Hematopoietic multipotent progenitor cell treated with erythropoietin and hydrocortisone succinate and interleukin-3 and kit ligand, for 4 days (in vitro differentiated cells): ENCODE measurements at places on chromosomes 6 and 20.
A peak's percentile ranks its signal among the peaks of the same experiment; 100 is the strongest.

GRCh38 chr20:4091490-4092479 is 76.4 kb upstream of the RNF24 start:
- peak; percentile 80 for DNase-seq

DNA sequence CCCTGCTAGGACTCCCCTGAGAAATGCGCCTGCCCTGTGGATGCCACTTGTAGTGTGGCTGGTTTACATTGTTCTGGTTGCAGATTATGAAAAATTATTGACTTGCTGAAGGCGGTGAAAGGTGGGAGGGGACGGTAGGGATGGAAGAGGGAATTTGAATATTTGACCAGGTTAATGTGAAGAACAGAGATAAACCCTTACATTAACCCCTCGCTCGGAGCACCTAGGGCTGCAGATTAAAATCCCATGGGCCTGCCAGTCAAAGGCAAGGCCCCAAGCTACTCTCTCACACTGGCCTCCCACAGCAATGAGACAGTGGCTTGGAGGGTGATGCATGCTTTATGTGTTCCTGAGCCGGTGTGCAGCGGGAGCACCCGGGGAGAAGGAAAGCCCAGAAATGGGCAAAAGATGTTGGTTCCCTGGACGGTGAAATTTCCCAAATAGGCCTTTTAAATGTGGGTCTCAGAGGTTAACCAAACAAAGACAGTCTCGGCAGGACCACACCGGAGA is 2.5 kb downstream of the FOXF2 start:
- no peak for DNase-seq

DNA sequence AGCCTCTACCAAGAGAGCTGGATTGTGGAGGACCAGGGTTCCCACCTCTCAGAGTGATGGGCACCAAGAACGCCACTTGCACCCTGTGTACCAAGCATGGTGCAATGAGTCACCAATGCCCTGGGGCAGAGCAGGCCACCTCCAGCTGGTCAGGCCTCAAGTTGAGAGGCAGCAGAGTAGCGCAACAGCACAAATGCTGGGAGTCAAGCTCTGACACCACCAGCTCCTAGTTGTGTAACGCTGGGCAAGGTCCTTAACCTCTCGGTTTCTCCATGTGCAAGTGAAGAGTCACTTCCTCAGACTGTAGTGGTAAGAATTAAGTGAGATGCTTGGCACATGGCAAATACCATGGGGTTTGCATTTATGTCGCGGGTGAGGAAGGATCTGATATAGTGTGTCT is 25.6 kb downstream of the GFOD1 start:
- DNase-seq: no peak

GRCh38 chr20:63552481-63553249 is 1.3 kb upstream of the FNDC11 start:
- peak; percentile 92 for DNase-seq

DNA sequence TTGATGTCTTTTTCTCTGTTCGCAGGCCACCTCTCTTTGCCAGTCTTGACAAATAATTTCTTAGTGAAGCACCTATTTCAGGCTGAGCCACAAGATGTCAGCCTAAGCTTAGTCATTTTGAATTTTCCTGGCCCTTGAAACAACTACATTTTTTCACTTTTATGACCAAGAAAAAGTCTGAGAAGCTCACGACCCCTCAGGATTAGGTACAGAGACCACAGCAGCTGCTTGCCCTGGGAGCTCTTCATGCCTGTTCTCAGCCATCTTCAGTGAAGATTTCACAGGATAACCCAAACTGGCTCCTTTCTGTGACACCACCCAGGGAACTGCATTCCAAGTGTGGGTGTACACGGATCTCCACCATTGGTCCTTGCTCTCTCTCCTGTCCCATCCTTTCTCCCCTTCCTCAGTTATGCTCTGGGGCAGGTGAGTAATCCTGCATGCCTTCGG is 38.4 kb upstream of the SPTLC3 start:
- peak; percentile 62 for DNase-seq

- no peak for DNase-seq
These were observed 92.2 kb upstream of the HIVEP1 start for GRCh38 chr6:11919771-11920440.

- DNase-seq: peak; percentile 68
These were observed 19.1 kb upstream of the BNIP5 start for GRCh38 chr6:36355819-36356218.

DNA sequence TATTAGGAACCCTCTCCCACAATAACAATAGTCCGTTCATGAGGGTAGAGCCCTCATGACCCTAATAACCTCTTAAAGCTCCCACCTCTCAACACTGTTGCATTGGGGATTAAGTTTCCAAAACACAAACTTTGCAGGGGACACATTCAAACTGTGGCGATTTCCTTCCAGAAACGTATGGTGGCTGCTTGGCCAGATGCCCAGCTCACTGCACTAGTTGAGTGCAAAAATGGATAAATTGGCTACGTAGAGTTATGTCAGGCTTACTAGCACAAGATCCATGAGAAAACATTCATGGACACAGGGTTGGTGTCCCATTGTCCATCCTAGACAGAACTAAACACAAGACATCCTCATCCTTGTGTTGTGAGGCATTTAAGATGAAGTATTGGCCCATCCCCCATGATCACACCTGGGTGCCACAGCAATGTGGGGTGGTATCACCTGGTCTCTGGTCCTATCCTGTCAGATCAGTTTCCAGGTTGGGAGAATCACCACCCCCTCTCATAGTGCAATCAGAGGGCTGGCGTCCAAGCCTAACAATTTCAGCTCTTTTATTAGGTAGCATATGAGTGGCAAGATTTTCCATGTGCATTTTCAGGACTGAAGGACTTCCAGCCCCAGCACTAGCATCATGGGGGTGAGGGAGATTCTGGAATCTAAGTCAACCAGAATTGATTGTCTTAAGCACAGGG is 63.4 kb upstream of the ELOVL5 start:
- DNase-seq: peak; percentile 14

- peak; percentile 82 for DNase-seq
These were observed 3.5 kb downstream of the MYLK2 start for GRCh38 chr20:31822421-31823330.

DNA sequence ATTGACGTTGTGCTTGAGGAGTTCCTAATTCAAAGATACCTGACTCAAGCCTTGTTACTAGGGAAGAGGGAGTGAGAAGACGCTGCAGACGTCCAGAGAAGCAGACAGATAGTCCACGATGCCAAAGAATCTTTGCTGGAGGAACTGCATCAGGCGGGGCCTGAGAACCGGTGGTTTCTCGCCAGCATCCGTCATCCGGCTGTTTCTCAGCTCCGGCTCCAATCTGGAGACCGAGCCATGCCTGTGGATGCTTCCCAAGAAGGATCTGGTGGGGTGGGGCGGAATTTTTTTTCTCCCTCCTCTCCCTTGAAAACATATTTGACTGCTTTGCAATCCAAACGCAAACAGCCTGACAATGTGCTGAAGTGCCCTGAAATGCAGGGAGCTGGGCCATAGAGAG is 125.8 kb upstream of the SRSF6 start:
- no peak for DNase-seq

DNA sequence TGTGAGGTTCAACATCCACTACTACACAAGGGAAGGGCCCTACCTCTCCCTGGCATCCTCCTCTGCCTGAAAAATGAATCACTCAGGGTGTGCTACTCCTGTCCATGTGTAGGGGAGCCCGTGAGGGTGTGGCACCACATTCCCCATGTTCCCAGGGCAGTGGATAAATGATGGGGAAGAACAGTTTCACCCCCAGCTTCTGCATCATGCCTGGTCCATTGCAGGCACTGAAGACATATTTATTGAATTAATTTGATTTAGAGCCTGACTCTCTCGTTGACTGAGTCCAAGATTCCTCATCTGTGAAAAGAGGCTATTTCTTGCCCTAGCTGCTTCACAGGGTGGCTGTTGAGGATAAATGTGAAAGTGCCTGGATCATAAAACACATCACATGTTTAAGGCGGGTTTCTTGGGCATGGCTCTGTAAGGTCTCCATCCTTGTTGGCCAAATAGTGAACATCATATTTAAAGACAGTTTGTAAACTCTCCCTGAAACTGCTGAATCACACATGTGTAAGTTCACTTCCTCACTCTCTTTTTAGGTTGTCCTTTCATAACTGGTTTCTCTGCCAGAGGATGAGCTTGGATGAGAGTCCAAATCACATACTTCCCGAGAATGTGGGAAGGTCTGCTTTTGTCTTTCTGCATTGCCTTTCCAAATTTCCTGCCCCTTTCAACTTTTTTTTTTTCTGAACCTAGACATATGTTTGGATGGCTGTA is 79.7 kb upstream of the FYN start:
- peak; percentile 37 for DNase-seq

DNA sequence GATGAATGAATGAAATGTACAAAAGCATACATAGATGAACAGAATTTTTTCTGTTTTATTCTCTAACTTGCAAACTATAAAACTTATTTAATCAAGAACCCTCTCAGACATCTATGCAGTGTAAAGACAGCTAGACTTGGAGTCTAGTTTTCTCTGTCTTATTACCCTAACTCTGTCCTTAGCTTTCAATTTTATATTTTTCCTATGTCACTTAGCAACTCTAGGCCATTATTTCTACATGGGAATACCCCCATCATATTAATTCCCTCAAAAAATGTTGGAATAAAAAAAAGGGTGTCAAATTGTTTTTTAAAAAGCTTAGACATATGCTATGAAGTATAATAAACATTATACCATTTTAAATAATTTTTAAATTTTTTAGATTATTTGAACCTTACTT is 1.2 kb downstream of the RHAG start:
- no peak for DNase-seq

- DNase-seq: no peak
These were observed 177.7 kb upstream of the SNX9 start for GRCh38 chr6:157645201-157645795.

DNA sequence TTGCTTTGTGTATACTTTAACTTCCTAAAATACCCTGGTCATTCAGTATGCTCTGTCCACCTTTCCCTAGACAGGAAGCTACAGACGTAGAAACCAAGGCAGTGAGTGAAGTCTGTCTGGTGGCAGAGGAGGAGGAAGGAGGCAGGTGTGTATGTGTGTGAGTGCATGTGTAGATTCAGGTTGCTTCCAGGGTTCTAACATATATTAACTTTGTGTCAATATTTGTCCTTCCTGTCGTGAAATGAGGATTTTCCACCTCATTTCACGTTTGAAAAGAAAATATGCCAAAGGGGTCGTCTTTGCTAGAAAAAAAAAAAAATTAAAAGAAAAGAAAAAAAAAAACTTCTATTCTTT is 411.5 kb downstream of the PKHD1 start:
- no peak for DNase-seq

- no peak for DNase-seq
These were observed 422.1 kb downstream of the EPM2A start for GRCh38 chr6:145313041-145313855.

DNA sequence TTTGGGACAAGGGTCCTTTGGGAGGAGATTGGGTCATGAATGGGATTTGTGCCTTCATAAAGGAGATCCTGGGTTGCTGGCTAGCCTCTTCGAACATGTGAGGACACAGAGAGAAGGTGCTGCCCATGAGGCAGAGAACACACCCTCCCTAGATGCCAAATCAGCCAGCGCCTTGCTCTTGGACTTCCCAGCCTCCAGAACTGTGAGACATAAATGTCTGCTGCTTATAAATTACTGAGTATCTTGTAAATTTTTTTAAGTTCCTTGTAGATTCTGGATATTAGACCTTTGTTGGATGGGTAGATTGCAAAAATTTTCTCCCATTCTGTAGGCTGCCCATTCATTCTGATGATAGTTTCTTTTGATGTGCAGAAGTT is 297.5 kb upstream of the FOXQ1 start:
- DNase-seq: no peak

DNA sequence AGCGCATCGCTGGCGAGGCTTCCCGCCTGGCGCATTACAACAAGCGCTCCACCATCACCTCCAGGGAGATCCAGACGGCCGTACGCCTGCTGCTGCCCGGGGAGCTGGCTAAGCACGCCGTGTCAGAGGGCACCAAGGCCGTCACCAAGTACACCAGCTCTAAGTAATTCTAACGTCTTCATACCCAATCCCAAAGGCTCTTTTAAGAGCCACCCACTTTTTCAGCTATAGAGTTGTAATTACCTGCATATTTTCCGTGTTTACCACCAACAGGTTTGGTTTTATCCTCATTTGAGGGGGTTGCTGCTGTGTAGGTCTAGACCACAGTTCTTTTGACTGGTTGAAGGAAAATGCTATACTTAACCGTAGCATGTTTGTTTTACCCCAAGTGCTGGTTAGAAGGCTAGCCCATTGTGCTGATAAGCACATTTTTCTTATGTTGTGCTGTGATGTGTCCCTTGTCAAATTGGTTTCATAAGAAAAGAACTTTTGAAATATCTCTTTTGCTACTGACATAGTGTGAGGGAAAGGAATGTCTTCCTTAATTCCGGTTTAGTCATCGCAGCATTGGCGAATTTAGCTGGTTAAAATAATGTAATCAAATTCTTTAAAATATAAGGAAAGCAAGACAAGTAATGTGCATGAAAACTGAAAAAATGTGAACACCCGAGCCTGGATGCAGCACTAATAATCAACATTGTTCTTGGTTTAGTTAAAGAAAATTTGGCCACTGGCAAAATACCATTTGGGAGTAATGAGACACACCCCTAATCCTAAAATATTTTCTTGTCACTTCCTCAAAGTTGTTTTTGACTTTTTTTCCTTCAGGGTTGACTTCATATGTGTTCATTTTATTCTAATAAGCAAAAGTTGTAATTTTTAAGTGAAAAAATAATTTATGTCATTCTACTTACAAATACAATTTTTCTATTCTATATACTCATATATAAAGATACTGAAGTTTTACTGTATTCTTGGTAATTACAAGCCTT is 112.8 kb downstream of the HFE start:
- peak; percentile 84 for DNase-seq
